ENCODE measurements at places on chromosomes 1 and 21. TPM values are rescaled to one million over a fixed set of nuclear protein-coding genes. Genes with fewer than 3 reads are reported as not detected.

Gene G0S2
- total RNA-seq = 509 TPM

Gene KRTAP23-1
- total RNA-seq = not detected

Gene WNT9A
- not detected for total RNA-seq

Gene ZNF281
- 24.1 TPM for total RNA-seq

Gene SUCO
- total RNA-seq = 39.3 TPM

GRCh38 chr1:178341261-178341956 is 155.4 kb downstream of the CLEC20A start:
- H3K36me3 ChIP-seq = no peaks in the 10 kb centered on the region
- no peak for DNase-seq
- H3K27ac ChIP-seq = no peak overlapping the region
- H3K4me1 ChIP-seq = no peaks in the 10 kb centered on the region
- no peak overlapping the region for H3K4me3 ChIP-seq

- H3K4me1 ChIP-seq = no peaks in the 10 kb centered on the region
- H3K36me3 ChIP-seq = no peaks in the 10 kb centered on the region
- no peak overlapping the region for H3K27ac ChIP-seq
These were observed 54.1 kb upstream of the BCAR3 start for GRCh38 chr1:93735722-93736121.

DNA sequence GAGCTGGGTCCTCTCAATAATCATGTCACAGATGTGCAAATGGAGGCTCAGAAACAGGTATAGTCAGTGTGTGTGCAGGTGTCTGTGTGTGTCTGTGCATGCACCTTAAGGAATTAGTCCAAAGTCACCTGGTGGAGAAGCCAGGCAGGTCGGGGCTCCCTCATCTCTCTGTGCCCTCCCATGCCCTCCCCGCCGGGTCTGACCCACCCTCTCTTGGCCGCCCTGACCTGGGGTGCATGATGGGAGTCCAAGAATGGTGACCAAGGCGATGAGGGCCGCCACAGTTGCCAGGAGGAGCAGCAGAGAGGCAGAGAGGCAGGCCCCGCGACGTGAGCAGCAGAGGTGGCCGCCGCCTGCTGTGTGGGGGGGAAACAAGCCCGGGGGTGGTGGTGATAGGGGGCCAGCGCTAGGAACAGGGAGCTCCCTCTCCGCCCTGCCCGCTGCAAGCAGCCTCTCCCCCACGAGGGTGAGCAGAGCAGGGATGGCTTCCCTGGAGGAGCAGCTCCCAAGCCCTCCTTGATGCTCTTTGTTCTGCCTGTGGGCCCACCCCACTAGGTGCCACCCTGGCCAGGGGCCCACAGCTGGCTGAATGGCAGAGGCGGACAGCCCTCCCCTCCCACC is 3.9 kb downstream of the LDLRAD1 start:
- no peaks in the 10 kb centered on the region for H3K36me3 ChIP-seq
- no peak overlapping the region for H3K4me3 ChIP-seq
- H3K4me1 ChIP-seq = no peaks in the 10 kb centered on the region
- no peak for DNase-seq

DNA sequence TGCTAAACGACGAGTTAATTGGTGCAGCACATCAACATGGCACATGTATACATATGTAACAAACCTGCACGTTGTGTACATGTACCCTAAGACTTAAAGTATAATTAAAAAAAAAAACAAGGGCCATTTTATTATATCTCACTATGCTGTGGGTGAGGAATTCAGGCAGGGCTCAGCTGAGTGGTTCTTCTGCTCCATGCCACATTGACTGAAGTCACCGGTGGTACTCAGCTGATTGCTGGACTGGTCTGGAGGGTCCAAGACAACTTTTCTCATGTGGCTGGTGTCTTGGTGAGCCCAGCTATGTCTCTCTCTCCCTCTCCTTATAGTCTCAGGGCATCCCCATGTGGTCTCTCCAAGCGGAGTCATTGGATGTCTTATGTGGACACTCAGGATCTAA is 275.0 kb downstream of the GRIK3 start:
- H3K4me3 ChIP-seq = no peak overlapping the region
- no peak for DNase-seq

DNA sequence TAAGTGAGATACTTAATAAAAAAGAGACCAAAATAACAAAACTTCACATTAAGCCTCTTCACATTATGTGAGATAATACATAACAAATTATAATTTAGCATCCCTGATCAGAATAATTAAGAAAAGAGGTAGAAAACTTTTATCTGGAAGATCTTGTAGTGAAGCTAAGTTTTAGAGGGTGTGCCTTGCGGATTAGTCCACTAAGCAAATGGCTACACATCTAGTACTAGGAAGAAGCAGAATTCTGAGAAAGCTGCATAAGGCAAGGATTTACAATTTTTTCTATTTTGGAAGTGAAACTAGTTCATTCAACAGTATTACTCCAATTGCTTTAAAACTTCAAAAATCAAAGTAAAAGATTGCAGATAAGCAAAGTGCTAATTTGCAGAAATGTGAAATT is 3.5 kb downstream of the YOD1 start:
- no peak for DNase-seq
- H3K27ac ChIP-seq = no peak overlapping the region
- no peaks in the 10 kb centered on the region for H3K27me3 ChIP-seq
- H3K4me1 ChIP-seq = peaks cover 63% of the 10 kb centered on the region

- H3K27ac ChIP-seq = no peak overlapping the region
- no peaks in the 10 kb centered on the region for H3K36me3 ChIP-seq
- H3K27me3 ChIP-seq = no peaks in the 10 kb centered on the region
- no peak for DNase-seq
These were observed 227.9 kb downstream of the KCNT2 start for GRCh38 chr1:196380316-196380715.

GRCh38 chr1:6012529-6013318 is 20.5 kb upstream of the NPHP4 start:
- peaks cover 18% of the 10 kb centered on the region for H3K36me3 ChIP-seq
- H3K27ac ChIP-seq = peak overlapping the region; percentile 61
- DNase-seq = no peak
- no peak overlapping the region for H3K4me3 ChIP-seq
- no peaks in the 10 kb centered on the region for H3K27me3 ChIP-seq
- no peaks in the 10 kb centered on the region for H3K4me1 ChIP-seq

GRCh38 chr1:174276087-174276486 is 116.8 kb downstream of the RABGAP1L start:
- H3K27ac ChIP-seq = no peak overlapping the region
- H3K36me3 ChIP-seq = peaks cover 10% of the 10 kb centered on the region
- H3K4me3 ChIP-seq = no peak overlapping the region
- H3K27me3 ChIP-seq = no peaks in the 10 kb centered on the region
- DNase-seq = no peak

- H3K27ac ChIP-seq = no peak within 1 kb of the TSS
- DNase-seq = no peak
- no peaks in the 10 kb centered on the region for H3K4me1 ChIP-seq
- H3K36me3 ChIP-seq = no peaks in the 10 kb centered on the region
- peaks cover 4% of the 10 kb centered on the region for H3K27me3 ChIP-seq
These were observed at the start of gene IVL for GRCh38 chr1:152907686-152908601. TSS of gene IVL (plus strand) at chr1:152908546. CDS start at chr1:152909798, 1,252 bp downstream.

DNA sequence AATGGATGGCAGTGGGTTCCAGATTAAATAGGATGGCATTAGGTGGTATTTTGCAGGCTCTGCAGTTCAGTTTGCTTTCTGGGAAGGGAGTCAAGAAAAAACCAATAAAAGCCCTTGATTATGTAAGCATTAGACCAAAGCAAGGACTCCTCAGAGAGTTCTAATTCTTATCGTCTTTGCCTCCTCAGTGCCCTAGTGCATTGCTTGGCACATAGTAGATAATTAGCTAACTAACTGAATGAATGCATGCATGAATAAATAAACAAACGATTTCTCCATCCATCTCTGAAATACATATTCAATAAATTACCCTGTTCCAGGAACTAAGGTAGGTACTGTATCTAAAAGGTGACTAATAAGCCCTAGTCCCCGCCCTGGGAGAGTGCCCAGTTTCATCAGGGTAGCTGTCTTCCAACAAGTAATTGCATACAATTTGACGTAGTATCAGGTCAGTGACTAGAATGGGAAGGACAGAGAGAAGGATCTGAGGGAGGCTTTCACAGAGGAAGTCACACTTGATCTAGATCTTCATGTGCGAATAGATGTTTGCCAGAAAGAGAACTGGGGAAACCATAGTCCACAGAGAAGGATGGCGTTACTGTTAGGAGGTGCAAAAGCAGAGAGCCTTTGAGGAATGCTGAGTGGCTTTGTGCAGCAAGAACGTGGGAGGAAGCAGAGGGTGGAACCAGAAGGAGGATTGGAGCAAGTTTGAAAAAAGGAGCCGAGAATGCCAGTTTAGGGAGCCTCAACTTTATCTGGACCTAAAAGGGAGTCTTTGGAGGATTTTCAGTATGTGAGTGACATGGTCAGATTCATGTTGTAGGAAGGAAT is 111.4 kb downstream of the TBX19 start:
- H3K4me3 ChIP-seq = no peak overlapping the region
- H3K36me3 ChIP-seq = no peaks in the 10 kb centered on the region
- H3K27ac ChIP-seq = no peak overlapping the region

- no peak overlapping the region for H3K27ac ChIP-seq
- H3K27me3 ChIP-seq = no peaks in the 10 kb centered on the region
- H3K36me3 ChIP-seq = no peaks in the 10 kb centered on the region
- no peak for DNase-seq
- no peaks in the 10 kb centered on the region for H3K4me1 ChIP-seq
These were observed 58.4 kb downstream of the IGSF5 start for GRCh38 chr21:39803393-39803792.

All from activated T-helper 1 cell treated with anti-CD3 and anti-CD28 coated beads, Interleukin-12 subunit alpha, Interleukin-12 subunit beta, Interleukin-2, Interleukin-4 antibody, amounts not matched to agents 30 ng/mL and 10 ng/mL and 1 ng/mL, durations not matched to agents 14 hours and 24 hours and 36 hours (primary cell).